Activated naive CD4-positive, alpha-beta T cell (primary cell): ENCODE measurements at places on chromosomes 1 and 21.

GRCh38 chr1:233300326-233300725, 4.8 kb upstream of the PCNX2 start:
- DNase-seq = no peak

GRCh38 chr1:7046314-7046713, 261.1 kb downstream of the CAMTA1 start:
- no peak for DNase-seq

DNA sequence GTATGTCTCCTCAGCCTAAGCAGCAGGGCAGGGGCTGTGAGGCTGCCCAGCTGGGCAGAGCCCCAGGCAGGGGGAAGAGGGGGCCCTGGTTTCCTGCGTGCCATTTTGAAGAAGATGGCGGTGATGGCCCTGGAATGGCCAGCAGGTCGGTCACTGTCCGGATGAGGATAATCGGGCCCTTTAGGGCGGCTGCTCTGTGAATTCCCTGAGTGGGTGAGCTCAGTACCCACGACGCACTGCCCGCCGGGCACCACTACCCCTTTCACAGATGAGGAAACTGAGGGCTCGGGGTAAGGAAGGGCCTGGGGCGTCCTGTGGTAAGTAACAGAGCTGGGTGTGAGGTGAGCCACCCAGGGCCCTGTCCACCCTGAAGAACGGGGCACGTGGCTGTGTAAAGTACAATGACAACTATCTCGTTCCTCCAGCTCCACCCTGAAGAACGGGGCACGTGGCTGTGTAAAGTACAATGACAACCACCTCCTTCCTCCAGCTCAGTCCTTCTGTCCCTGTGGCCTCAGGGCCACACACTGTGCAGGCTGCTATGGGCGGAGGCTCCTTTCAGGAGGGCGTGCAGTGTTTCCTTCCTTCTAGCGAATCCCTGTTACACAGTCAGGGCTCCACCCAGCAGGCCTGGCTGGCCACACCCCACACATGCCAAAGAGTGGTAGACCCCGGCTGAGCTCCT, 23.2 kb downstream of the ITGB2 start:
- no peak for DNase-seq

DNA sequence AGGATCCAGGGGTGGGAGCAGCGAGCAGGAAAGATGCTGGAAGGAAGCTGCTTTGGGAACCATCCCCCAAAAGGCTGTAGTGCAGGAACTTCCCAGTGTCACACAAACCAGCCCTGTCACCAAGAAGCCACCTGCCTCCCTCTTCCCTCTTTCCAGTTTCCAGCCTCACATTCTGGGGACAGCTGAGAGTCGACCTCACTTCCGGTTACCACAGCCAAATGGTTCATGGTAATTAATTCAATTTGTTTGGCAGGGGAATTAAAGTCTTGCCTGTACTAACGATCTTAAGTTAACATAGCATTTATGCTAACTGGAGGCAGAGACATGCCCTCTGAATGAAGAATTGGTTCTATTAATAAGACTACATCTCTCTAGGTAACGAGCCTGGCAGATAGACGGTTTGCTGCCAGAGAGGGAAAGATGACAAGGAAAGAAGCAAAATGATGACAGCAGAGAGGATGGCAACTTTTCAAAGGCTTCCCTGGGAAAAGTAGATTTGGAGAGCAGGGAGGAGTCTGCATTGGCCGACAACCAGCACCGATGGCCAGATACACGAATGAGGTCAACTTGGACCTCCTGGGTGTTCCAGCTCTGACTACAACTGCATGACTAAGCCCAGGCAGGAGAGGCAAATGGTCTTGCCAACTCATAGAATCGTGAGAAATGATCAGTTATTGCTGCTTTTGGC, 64.1 kb downstream of the TMCO4 start:
- DNase-seq = no peak

- no peak for DNase-seq
These were observed 8.0 kb upstream of the NBL1 start for GRCh38 chr1:19636065-19636464.

DNA sequence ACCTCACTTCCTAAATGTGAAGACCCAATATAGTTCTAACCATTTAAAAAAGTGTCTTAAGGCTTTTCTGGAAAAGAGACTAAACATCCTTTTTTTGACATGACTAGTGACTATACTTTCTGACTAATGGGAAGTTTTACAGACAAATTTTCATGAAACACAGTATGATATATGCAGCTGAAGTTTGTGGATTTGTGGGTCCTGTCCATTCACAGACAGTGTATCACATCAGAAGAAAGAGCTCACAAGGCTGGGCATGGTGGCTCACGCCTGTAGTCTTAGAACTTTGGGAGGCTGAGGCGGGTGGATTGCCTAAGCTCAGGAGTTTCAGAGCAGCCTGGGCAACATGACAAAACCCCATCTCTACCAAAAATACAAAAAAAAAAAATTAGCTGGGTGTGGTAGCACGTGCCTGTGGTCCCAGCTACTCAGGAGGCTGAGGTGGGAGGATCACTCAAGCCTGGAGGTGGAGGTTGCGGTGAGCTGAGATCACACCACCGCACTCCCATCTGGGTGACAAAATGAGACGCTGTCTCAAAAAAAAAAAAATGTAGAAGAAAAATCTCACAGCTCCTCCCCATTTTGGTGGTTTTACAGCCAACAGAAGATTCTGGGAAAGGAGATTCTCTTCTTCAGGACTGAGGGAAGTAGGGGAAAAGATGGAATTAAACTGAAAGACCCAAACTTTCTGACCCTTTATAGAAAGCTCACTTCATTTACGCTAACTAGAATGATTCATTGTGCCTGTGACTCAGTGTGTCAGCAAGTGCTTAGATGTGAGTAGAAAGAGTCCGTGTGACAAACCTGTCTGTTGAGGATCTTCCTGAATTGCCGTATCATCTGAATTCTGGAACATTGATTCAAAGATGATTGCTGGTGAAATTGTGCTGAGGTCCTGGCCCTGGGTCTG, 15.2 kb upstream of the YRDC start:
- no peak for DNase-seq

GRCh38 chr1:239718571-239718970, 332.2 kb downstream of the CHRM3 start:
- DNase-seq = no peak

- DNase-seq = no peak
These were observed 203.0 kb downstream of the GRIK3 start for GRCh38 chr1:36831186-36831810.

GRCh38 chr1:92465256-92465647, 21.5 kb downstream of the GFI1 start:
- no peak for DNase-seq

DNA sequence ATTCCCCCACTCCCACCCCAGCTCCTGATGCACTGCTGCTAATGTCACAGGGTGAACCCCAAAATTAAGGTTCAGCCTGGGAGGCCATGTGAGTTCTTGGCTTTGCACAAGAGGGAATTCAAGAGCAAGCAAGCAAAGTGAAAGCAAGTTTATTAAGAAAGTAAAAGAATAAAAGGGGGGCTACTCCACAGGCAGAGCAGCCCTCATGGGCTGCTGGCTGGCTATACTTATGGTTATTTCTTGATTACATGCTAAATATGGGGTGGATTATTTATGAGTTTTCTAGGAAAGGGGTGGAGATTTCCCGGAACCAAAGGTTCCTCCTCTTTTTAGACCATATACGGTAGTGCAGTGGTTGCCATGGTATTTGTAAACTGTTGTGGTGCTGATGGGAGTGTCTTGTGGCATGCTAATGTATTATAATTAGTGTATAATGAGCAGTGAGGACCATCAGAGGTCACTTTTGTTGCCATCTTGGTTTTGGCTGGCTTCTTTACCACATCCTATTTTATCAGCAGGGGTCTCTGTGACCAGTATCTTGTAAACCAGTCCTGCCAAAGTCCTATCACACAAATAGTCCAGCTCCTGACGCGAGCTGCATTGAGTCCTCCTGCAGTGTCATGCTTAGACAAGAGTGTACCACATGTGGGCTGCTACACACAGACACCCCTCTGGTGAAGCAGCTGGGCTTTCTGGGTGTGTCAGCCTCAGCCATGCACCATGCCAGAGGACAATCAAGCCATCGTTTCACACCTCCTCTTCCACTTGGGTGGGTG, 46.4 kb upstream of the CSF1 start:
- no peak for DNase-seq

DNA sequence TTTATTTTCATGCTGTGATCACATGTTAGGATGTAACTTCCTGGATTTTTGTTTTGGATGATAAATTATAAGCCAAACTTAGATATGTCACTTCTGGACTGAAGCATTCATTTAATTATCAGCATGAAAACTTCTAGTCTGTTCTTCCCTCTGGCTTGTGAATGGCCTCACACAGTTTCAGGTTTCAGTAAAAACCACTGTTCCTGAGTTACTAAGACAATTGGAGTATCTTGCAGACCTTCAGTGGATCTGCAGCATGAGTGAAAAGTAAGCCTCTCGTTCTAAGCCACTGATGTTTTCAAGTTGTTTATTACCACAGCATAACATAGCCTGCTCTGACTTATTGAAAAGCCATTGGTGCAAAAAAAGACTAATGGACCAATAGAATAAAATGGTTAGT, 55.3 kb upstream of the RGS21 start:
- DNase-seq = no peak

- DNase-seq = no peak
These were observed 42.4 kb upstream of the BACH1 start for GRCh38 chr21:29256126-29256910.

DNA sequence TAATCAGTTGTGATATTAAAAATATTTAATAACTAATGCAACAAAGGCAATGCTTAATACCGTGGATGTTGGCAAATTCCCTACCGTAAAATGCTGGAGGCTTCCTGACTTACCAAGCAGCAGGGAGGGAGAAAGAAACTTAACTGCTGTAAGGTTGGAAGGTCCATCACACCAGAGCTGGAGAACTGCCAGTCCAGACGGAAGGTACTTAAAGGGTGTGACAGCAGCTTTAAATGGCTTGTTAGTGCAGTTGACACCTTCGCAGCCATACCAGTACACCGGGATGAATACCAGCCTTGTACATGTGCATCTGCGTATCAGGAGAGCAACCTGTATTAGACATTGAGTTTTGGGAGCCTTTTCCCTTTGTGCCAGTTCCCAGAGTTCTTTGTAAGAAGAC, 269.5 kb upstream of the NCAM2 start:
- no peak for DNase-seq

GRCh38 chr1:236160540-236161127, 18.3 kb downstream of the GPR137B start:
- DNase-seq = no peak

DNA sequence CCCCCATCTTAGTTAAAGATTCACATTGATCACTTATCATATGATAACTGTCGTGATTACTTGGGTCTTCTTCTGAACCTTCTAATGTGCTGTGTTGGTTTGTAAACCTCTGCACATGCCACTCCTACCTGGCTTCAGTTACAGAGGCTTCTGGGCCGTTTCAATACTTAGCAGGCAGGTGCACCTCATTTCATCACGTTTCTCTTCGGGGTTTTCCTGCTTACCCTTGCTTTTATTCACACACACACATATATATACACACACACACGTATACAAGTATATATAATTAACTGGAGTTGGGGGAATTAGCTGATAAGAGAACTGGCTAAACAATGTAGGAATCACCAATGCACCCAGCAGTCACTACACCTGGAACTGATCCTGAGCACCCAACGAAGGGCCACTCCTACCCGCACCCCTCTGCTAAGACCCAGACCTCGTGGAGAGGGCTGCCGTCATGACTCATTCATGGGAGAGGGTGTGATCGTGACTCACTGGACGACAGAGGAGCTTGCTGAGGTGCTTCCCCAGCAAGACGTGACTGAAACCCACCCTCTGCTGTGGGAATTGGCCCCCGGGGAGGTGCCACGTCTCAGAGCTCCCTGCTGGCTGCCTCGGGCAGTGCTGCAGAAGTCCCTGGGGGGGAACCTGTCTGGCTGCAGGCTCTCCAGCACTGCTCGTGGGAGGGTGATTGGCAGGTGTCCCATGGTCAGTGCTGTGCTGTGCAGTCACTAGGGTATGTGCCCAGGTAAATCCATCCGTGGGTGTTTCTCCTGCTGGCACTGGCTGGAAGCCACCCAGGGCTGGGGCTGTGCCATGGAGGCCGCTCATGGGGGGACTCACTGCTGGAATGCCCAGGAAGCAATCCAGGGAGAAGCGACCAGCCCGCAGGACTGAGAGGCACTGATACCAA, 166.6 kb downstream of the DYRK1A start:
- no peak for DNase-seq

GRCh38 chr1:163273766-163274441, 47.9 kb upstream of the NUF2 start:
- no peak for DNase-seq

DNA sequence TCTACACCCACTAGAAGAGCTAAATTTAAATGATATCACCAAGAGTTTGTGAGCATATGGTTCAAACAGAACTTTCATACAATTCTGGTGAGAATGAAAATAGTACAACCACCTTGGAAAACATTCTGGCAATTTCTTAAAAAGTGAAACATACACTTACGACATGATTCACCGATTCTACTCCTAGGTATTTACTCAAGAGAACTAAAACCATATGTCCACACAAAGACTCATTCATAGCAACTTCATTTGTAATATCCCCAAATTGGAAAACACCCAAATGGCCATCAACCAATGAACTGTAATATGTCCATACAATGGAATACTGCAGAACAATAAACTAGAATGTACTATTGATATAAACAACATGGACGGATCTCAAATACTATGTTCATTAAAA, 51.2 kb upstream of the ADAM30 start:
- DNase-seq = no peak
